ENCODE measurements at places on chromosomes 13 and 19.

- no peak for DNase-seq
These were observed 197.5 kb downstream of the NBEA start for GRCh38 chr13:35139591-35139990.

DNA sequence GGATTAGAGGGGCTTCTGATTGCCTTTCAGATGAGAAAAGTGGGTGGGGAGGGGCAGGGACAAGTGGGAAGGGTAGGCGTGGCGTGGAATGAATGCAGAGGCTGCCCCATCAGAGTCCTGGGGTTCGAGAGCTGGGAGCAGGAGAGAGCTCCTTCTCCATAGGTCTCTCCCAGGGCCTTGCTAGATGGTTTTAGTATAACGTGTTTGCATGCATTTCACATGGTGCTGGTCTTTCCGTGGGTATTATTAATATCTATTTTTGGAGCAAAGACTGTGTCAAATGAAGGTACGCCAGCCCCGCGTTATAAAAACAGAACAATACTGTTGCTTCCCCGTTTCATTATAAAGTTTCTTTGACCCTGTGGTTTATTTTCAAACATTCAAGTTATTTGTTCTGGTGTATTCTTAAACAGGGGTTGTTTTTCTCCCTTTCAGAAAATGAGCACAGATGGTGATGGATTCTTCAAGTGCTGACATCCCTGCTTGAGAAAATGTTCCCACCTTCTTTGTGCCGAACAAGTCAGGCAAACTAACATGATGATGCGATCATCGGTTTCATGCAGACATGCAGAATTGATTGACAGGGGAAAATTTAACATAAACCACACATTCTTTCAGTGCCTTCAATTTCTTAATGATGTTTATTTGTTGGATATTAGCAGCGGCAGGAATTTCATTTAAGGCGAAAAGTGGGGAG, 62.1 kb upstream of the ZNF536 start:
- DNase-seq, result no peak

- DNase-seq, result no peak
These were observed 15.0 kb downstream of the HAS1 start for GRCh38 chr19:51708811-51709210.

GRCh38 chr13:77874406-77874805, 44.2 kb downstream of the EDNRB start:
- DNase-seq, result no peak

DNA sequence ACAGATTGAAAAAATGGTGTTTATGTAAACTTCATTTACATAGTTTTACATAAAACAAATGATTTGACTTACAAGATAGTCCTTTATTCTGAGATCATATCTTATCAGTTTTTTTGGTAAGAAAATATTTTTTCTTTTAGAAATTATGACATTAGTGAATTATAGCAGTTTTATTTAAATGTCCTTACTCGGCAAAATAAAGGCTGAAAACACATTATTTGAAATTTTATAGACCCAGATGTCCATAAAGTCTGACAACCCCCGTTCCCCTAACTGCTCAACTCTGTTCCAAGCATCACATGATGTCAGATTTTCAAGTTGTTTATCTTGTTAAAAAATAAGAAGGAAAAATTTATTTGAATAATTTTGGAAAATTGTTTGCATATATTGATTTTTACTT, 46.7 kb upstream of the RFC3 start:
- no peak for DNase-seq

DNA sequence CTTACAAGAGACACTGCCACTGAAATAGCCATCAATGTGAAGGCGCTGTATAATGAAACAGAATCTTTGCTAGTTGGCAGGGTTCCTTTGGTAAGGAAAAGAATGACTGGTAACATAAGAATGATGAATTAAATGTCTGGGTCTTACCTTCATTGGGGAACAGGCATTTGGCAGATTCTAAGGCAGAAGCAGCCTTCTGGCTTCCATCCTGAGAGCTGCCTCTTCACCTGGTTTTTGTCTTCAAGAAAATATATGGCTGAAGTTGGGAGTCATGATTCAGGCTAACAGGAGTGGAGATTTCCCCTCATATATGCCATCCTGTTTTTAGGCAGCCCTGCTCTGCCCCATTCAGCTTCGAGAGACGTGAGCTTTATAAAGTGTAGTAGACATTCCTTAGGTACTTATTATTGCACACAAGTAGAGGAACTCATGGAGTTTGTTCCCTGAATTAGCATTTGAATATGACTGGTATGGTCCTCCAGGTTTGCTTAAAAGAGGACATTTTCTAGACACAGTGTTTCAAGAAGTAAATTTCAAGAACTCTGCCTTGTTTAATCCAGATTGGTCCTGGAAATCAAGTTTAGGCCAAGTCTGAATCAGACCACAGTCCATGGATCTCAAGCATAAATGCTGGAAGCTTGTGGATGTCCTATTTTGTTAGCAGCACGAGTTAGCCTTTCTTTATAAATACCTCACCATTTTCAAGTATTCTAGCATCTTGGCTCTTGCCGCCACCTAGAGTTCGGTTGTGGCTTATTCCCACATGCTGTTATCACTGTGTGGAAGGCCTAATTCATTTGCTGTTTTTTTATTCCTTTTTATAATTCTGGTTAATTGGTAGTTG, 56.2 kb upstream of the AKAP11 start:
- DNase-seq, result no peak

Data from putamen (tissue), 1 donor.